ENCODE measurements at places on chromosomes 1 and 21.

DNA sequence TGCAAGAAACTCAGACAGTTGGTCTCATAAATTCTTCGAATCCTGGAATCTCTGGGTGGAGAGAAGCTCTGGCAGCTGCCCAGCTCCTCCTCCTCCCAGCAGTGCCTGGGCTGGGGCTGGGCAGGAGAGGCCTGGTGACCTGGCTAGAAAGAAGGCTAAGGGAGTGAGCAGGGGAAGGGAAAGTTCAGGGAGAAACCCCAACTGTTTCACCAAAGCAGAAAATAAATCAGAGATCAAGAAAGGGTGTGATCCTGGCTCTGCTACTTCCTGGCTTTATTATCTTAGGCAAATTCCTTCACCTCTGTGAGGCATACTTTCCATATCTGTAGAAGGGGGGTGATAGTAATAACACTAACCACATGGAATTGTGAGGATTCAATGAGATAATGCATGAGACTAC, 8.8 kb upstream of the COL16A1 start:
- DNase-seq = peak; percentile 45

DNA sequence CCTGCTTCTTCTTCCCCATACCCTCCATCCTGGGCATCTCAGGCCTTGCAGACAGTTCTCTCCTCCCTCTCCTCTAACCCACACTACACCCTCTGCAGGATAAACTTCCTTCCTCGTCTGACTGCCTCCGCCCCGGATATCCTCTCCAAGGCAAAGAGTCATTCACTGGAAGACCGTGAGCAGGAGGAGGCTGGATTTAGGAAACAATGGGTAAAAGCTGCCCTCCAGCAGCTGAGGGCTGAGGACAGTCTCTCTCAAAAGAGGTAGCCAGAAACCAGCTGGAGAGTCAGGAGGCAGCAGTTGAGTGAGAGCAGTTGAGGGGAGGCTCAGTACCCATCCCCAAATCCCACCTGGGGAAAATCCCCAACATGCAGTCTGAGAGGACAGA, 1.4 kb downstream of the CSRP1 start:
- peak; percentile 42 for DNase-seq

DNA sequence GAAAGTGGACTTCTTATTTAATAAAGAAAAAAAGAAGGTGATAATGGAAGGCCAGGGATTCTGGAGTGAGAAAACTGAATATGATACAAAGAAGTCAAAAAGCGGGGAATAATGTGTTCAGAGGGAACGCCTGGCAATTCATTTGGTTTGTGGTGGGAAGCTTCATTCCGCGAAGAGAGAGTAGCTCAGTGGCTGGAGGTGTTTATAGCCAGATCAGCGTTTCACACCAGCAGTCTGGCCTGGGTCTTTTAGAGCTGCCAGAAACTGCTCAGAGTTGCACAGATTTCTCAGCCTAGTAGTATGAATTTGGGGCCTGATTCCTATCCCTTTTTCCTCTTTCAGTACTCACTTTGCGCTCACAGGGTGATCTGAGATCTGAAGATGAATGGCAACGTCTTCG, 67.8 kb upstream of the IPO9 start:
- DNase-seq = no peak

DNA sequence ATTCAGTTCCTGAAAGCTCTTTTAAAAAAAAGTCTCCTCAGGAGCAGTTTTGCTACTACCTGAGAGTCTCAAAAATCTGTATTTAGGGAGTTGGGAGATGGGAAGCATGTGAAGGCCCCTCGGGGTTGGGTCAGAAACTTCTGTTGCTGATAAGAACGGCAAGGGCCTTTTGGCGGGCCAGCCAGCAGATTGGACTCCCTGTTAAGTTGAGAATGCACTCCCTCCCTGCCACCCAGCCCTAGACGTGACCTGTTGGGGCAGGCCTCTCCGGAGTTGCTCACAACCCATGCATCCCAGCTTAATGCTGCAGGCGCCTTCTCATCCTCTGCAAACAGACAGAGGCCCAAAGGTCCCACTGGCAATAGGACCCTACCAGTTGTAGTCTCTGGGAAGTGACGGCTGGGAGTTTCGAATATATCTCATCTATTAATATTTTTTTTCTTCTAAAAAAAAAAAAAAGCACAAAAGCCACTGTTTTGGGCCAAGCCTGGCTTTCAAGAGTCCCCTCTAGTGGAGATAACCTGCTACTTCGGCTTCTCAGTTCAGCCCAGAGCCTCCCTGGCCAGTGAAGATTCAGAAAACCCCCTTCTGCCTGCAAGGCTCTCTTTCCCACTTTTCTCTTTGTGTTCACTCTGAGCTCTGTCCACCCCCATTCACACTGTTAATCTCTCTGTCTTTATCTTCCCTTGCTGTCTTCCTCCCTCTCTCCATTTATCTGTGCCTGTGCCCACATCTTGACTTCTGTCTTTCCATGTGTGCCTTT, 5.3 kb downstream of the PLXNA2 start:
- peak; percentile 52 for DNase-seq

GRCh38 chr1:201169203-201169602, 14.9 kb upstream of the TMEM9 start:
- no peak for DNase-seq

GRCh38 chr21:44998621-44999427, 59.0 kb downstream of the SLX9 start:
- no peak for DNase-seq

DNA sequence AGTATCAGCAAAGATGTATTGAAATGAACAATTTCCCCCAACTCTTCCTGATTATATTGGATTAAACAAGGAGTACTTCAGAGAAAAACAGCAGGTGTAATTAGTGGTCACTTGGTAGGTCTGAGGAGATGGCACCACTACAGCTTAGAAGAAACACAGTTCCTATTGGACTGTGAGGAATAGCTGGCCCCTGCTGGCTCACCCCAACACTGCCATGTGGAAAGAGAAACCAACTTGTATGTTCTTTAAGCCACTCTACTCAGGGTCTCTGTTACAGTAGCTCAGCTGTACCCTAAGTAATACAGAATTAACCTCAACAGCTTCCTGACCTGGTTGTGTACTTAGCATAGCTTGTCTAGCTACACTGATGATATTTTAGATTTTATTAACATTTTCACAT, 26.5 kb upstream of the MTR start:
- DNase-seq = no peak

DNA sequence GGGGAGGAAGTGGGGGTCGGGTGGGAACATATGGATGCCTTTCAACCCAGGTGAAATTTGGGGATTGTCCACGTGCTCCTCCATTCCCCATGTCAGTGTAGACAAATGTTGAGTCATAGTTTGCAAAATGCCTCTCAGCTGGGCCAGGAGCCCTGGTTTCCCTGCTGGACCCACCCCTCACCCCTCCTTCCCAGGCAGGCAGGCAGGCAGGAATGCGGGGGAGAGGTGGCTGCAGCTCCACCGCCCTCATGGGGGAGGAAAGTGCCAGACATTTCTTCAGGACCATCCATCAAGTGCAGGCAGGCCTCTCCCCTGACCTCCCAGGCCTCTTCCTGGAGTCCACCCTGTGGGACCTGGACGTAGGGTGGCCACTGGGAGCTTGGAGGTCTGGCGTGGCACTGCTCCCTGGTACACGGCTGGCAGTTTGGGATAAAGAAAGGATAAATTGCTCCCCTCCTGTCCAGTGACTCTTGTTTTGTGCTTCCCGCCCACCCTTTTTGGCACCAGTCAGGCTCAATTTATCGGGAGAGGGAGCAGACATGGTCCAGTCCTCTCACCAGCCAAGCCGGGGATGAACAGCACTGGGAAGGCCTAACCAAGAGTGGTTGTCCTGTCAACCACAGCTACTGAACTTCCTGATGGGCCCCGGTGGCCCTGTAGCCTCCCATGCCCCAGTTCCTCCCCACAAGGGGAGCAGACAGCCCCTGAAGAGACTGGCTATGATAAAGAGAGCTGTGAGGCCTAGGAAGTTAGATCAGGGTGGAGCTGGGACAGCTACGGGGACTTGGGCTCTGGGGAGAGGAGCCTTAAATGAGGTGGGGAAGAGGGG, 18.9 kb downstream of the NPR1 start:
- DNase-seq = peak; percentile 87

GRCh38 chr1:213651077-213651476, 336.7 kb upstream of the PROX1 start:
- DNase-seq = no peak

DNA sequence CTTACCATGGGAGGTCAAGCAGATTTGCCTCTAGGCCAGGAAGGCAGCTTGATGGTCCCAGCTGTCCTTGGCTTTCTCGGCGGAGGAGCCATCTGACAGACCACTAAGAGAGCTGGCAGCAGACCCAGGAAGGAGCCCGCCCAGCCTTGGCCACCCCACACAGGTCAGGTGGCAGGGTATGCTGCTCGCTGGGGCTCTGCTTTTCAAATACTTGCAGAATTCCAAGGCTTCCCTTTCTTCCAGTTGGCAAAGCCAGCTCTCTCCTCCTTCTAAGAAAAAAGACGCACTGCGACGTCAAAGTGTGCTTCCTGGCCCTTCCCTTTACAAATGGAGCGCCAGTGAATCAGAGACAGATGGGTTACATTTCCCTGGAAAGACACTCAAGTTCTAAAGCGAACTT, 229.4 kb downstream of the CACNA1E start:
- DNase-seq = no peak

DNA sequence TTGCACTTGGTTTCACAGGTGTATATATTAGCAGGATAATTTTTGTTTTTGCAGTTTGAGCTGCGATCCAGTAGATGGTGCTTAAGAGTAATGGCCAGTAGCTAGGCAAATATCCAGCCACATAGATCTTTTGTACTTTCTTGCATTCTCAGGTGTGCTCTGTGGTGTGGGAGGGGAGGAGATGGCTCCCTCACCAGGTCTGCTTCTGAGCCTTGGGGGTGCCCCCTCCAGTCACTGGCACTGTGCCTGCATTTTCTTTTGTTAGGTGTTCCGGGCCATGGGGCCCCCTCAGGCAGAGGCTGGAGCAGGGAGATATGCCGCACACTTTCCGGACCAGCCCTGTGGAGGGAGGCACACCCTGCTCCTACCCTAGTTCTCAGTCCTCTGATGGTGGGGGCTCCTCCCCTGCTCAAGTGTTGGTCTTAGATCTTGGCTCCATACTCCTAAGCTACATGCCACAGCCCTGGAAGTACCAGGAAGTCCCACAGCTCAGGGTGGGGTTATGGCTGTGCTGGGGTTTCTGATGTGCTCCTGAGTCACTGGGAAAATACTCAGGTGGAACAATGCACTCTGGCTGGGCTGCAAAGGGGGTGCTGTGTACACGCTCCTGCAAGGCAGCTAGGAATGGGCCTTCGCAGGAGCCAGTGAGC, 197.6 kb upstream of the DMRTA2 start:
- no peak for DNase-seq

DNA sequence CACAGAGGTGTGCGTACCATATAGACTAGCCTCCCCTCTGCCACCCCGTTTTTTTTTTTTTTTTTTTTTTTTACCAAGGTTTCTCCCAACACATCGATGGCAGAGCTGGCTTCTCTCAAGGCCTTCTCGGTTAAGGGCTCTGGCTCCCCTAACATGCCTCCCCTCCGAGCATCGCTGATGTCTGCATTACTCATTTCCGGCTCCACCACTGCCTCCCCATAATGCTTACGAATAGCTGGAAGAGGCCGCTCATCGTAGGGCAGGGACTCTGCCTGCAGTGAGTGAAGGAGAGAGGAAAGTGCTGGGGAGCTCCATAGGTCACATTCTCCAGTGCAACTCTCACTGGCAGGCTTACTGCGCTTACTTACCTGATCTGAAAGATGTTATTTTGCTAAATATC, 20.6 kb downstream of the CEP104 start:
- DNase-seq = no peak

DNA sequence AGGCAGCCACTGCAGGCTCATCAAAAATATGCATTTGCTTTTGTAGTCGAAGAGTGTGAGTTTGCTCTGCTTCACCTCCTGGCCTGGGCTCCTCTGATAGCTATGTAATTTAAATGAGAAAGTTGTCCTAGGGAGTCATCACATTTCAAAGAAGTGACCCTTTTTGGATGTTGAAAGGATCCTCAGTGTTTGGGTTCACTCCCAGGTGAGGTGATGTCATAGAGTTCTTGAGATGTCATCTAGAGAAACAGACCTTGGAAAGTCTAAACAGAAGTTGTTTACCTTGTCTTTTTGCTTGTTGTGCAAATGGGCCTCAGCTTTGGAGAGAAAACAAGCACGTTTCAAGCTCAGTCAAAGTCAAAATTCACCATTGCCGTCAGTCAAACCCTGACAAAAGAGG, 92.0 kb upstream of the BARHL2 start:
- no peak for DNase-seq

All from right kidney (tissue), 9 donors.